ENCODE measurements at places on chromosomes 16 and 17.

- DNase-seq = no peak
Measured at GRCh38 chr16:56424791-56425438, 430 bp downstream of the AMFR start.

GRCh38 chr16:528111-529011 is 849 bp downstream of the CAPN15 start:
- DNase-seq = no peak

- DNase-seq = no peak
Measured at GRCh38 chr16:84641643-84642358, 6.5 kb upstream of the KLHL36 start.

GRCh38 chr17:80981062-80981902 is 10.4 kb upstream of the CHMP6 start:
- DNase-seq = no peak

DNA sequence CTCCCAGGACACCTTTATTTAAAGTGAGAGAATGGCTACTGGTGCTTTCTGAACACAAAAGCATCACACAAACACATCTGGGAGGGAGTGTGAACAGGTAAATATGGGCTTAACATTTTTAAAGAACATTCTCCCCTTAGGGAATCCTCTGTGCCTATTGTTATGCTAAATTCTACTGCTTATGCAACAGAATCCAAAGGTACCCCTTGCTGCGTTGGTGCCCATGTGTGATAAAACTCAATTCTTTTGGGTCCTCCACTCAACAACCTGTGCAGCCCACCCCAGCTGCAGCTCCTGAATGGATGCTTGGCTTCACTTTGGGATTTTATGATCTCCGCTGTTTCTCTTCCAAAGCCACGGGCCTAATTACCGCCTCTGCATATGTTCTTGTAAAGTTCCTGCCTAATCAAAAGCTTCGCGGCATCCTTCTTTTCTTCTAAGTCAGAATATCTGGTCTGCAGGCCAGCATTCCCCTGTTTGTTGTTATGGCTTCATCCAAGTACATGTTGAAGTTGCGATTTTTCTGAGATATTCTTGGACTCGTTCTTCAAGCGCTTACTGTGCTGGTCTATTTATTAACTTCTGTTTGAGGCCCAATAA is 23.9 kb downstream of the RHBDL3 start:
- no peak for DNase-seq

- DNase-seq = no peak
Measured at GRCh38 chr17:81941484-81942166, 4.5 kb upstream of the PYCR1 start.

DNA sequence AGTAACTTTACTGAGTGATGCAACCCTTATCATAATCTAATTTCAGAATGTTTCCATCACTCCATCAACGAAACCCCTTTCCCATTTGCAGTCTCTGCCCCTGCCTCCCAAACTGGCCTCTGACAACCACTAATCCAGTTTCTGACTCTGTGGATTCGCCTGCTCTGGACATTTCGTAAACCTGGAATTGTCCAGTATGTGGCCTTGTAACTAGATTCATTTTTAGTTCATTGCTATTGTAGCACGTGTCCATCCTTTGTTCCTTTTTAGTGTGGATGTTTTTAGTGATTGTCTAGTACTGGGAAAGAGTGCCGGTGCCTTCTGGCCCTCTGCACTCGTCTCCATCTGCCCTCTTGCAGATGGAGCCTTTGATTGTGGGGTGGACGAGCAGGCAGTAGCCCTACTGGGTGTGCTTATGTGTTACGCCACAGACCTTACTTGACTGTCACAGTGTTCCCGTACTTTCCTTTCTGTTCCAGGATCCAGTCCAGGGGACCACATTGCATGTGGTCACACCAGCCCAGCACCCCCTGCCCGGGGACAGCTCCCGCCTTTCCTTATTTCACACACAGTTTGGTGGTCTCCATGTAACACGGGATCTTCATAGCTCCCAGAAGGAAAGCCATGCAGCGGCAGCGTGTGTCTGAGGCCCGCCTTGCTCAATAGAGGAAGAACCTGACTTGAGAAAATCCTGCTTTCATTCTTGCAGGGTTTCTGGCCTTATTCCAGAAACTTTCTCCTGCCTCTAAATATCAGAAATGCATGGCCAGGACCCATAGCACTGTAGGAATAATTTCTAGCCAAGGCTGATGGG is 8.8 kb downstream of the KIAA0513 start:
- DNase-seq = no peak

- peak; percentile 89 for DNase-seq
Measured at GRCh38 chr17:76281573-76282371, 16.6 kb downstream of the UBALD2 start.

GRCh38 chr16:78396046-78396445 is 296.6 kb downstream of the WWOX start:
- no peak for DNase-seq

GRCh38 chr16:77977339-77977738 is 45.0 kb upstream of the CLEC3A start:
- DNase-seq = no peak

Measured in vagina (tissue), 2 donors.